ENCODE measurements at places on chromosomes 6 and 20.

DNA sequence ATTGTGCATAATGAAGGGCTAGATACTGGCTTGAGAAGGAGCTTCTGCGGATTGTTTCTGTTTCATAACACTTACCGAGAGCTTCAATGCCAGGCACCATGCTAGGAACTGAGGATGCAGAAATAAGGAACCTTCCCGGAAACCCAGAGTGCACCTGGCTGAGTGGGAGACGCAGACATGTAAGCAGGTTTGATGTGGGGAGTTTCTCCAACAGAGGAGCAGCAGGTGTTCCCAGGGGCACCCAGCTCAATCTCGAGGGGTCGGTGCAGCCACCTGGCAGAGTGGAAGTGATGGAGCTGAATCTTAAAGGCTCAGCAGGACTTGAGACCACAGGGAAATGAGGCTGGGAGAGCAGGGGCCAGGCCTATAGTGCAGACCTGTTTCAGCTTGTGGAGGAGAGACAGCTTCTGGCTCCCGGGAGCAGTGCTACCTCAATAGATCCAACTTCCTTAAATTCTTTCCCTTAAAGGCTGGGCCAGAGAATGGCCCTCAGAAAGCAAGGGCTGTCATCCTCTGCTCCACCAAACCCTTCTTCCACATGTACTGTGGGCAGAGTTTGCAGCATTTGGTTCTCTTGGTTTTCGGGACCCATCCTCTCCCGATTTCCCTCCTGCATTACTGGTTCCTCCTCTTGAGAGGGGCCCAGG lies 27.8 kb upstream of the SRC start:
- no peak for DNase-seq

- no peak for DNase-seq
Measured at GRCh38 chr6:509676-510075, 118.1 kb downstream of the IRF4 start.

DNA sequence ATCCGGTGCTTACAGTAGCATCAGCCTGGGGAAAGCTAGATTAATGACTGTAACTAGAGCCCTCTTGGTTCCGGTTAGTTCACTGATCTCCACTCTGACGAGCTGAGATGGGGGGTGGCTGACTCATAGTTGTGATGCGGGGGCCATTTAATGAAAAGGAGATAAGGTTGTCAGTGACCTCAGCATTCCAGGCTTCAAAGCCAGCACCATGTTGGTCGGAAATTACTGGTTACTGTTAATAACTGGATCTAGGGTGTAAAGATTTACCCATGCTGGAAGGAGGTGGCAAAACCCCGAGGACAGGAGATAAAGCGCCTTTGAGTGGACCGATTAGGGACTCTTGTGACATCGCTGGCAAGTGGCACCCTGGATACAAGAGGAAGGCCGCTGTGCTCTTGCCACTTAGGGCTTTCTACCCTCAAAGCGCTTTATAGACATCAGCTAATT lies 21.1 kb downstream of the FOXC1 start:
- DNase-seq = no peak

DNA sequence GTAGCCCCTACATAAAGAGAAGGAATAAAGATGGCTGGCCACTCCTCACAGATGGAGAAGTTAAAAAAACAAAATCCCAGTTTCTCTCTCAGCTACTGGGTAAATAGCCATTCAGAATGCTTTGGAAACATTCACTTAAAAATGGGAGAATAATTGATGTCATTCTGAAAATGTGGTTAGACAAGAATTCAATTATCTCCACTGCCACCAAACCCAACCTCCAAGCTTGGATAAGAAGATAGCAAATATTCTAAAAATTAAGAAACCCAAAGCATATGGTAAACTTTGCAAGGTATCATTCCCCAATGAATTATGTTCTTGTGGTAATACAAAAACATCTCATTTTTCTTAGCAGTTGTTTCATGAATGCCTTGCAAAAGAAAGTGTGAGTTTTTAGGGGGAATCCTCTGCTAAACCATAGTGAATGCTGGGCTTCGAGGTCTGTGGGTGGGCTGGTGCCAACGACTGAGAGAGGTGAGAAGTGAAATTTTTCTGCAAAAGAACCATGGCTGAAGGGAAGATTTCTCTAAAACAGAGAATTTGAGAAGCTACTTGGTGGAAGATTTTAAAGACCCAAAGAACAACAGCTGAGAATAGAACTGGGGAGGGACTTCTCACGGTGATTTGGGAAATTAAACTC lies 497.9 kb upstream of the JARID2 start:
- no peak for DNase-seq

- no peak for DNase-seq
Measured at GRCh38 chr6:84228198-84228543, 728 bp upstream of the CEP162 start.

Data from skeletal muscle cell (primary cell).